ENCODE measurements at places on chromosomes 11 and 22. TPM values are rescaled to one million over a fixed set of nuclear protein-coding genes. Genes with fewer than 3 reads are reported as not detected.

GRCh38 chr11:129729216-129729615, 86.4 kb upstream of the TMEM45B start:
- no peak overlapping the region for H3K4me3 ChIP-seq
- H3K27me3 ChIP-seq = no peaks in the 10 kb centered on the region
- H3K36me3 ChIP-seq = no peaks in the 10 kb centered on the region
- no peak for DNase-seq
- no peak overlapping the region for H3K27ac ChIP-seq
- peaks cover 10% of the 10 kb centered on the region for H3K4me1 ChIP-seq

DNA sequence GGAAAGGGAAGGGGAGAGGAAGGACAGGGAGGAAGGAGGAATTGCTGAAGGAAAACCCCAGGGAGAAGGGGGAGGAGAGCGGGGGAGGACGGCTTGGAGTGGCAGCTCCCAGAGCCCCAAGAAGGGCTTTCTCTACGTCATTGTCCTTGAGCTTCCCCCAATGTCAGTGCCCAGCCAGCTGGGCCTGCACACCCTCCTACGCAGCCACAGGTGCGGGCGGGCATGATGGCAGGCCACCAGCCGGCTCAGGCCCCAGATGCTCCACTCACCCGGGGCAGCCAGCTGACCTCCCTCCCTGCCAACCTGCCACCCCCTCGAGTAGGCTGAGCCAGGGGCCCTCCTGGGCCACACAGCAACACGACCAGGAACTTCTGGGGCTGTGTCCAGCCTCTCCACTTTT, 11.2 kb downstream of the SYT7 start:
- H3K27ac ChIP-seq = no peak overlapping the region
- DNase-seq = no peak
- peaks cover 6% of the 10 kb centered on the region for H3K4me1 ChIP-seq
- H3K27me3 ChIP-seq = no peaks in the 10 kb centered on the region
- no peak overlapping the region for H3K4me3 ChIP-seq

MICAL3 gene
- total RNA-seq = 34.0 TPM

ZNF195 gene
- total RNA-seq = 14.5 TPM

- H3K27me3 ChIP-seq = no peaks in the 10 kb centered on the region
Observed at GRCh38 chr11:13462311-13462900, 616 bp downstream of the BTBD10 start.
